Glutamatergic neuron (in vitro differentiated cells): ENCODE measurements at places on chromosomes 5 and 9.

GRCh38 chr5:38450627-38451026, 105.8 kb downstream of the LIFR start:
- no peak for DNase-seq

- DNase-seq, result no peak
Observed at GRCh38 chr9:123316053-123316718, 39.8 kb upstream of the CRB2 start.

DNA sequence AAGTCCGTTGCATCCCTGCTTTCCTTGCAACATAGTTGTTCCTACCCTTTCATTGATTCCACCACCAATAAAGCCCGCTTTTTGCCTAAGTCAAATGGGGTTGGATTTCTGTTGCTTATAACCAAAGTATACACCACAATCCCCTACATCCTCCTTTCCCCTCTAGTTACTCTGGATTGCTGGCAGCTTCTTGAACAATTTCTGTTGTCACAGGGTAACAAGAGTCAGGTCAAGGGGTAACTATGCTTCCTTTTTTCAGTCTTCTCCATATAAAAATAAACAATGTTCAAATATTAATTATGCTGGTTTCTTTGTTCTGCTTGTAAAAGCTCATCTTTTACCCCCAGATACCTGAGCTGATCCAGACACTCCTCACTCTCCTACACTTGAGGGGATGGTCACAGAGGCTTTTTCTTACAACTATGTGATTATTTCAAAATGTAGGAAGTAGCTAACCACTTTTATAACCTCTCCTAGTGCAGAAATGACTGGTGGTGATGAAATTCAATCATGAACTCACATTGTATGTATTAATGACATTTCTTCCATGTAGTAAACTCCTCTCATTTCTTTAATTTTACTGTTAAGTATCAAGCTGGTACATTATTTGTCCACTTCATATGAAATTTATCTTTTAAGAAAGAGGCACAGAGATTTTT, 136.5 kb downstream of the SNX18 start:
- DNase-seq, result no peak

DNA sequence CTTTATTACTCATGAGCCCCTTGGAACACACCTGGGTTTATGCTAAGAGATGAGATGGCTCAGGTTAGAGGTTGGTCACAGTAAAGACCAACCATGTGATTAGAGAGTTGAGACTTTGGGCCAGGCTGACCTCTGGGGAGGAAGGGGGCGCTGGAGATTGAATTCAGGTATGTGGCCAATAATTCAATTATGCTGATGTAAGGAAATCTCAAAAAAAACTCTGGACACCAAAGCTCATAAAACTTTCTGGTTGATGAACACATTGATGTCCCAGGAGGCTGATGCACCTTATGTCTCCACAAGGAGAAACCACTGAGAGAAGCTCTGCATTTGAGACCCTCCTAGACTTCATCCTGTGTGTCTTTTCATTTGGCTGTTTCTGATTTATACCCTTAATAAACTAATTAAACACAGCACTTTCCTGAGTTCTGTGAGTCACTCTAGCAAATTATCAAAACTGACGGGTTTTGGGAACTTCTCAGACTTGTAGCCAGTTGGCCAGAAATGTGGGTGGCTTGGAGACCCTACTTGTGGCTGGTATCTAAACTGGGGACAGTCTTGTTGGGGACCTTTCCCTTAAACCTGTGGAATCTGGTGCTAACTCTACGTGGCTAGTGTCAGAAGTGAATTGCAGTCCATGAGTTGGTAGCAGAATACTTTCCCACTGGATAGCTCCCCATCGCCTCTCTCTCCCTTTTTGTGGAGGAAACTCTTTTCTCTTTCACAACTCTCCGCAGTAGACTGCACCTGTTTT, 7.5 kb upstream of the CCL27 start:
- DNase-seq, result no peak

DNA sequence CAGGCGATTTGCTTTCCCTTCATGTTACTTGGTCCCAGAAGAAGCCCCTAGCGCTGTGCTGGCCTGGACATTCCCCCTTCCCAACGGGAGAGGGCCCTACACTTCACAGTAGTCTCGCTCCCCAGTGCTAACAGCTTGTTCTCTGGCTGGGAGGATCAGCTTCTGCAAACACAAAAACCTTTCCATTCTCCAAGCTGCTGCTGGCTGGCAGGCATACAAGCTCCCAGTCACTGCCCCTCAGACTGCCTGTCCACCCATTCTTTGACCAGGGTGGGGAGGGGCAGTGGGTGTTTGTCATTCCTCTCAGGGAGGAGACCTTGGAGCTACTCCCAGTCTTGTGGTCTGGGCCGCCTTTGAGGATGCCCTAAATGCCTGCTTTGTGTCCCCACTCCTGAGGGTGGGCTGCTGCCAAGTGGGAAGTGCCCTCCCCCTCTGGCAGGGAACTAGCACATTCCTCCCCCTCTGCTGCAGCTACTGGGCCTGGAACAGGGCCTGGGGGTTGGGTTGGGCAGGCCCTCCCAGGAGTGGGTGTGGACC, 20.8 kb downstream of the ENHO start:
- DNase-seq, result no peak

DNA sequence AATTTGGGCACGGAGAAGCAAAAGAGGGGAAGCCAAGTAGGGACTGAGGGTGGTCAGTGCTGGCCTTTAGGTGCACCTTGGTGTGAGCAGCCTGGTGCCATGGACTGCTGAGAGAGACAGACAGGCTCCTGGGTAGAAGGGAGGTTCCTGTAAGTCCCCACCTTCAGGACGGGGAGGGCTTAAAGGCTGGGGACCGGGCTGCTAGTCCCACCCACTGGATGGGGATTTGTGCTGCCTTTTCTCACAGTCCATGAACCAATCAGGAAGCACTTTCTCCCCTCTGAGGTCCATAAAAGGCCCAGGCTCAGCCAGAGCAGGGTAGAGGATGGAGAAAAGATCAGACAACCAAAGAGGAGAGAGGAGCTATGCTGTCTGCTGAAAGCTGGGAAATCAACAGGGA, 15.2 kb downstream of the CDC25C start:
- no peak for DNase-seq

DNA sequence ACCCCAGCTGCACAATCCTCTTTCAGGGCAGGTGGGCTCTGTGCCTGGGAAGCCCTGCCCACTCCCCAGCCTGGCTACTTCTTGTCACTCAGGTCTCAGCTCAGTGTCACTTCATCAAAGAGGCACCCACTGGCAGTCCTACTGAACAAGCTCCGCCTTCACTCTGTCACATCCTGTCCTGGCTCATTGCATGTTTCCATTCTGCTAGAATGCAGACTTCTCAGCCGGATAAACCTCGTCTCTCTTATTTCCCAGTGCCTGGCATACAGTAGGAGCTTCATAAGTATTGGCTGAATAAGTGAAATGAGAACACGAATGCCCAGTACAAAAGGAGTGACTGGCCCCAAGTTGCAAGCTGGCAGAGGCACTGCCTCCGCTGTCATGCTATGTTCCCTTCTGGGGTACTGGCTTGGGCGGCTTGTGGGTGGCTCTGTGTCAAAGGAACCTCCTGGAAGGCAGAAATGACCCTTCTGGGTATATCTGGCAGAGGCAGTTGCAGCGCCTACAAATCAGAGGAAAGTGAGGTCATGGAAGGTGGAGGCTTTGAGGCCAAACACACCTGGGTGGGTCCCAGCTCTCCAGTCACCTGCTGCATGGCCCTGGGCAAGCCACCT, 98.3 kb upstream of the PHYKPL start:
- DNase-seq, result no peak

GRCh38 chr5:142398730-142399055, 73.9 kb upstream of the SPRY4 start:
- DNase-seq, result no peak
